CD4-positive, alpha-beta T cell treated with Interleukin-12 subunit alpha and Interleukin-12 subunit beta, for 1 hour (primary cell): ENCODE measurements at places on chromosomes 11 and 22.
A peak's percentile ranks its signal among the peaks of the same experiment; 100 is the strongest.

DNA sequence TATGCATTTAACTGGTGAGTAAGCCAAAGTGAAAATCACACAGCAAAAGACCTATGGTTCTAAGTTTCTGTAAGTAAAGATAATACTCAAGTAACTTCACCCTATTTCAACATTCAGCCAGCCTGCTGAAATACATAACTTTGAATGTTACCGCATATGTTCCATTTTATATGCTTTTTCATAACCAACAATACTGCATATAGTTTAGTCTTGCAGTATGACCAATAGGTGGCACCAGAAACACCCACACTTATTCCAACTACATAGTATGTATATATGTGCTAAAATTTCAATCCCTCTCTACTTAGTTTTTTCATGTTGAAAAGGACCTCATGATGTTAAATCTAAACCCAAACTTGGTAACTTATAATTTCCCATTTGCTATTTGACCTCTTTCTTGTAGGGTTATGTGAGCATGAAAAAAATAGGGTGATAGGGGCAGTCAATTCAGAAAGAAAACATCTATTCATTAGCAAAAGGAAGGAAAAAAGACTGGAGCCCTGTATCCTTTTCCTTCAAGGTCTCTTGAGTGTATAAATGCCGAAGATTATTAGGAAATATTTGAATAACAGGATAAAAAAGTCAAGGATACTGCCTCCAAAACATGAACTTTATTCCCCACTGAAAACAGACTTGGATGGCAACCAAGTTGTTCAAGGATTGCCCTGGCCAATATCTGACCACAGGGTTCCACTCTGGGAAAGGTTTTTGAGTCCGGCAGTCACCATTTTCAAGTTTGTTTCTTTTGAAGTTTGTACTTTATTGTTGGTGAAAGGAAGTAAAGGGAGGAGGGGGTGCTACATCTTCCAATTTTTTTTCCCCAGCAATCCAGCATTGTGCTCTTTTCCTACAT, 23.8 kb upstream of the FZD4 start:
- DNase-seq = peak; percentile 42

DNA sequence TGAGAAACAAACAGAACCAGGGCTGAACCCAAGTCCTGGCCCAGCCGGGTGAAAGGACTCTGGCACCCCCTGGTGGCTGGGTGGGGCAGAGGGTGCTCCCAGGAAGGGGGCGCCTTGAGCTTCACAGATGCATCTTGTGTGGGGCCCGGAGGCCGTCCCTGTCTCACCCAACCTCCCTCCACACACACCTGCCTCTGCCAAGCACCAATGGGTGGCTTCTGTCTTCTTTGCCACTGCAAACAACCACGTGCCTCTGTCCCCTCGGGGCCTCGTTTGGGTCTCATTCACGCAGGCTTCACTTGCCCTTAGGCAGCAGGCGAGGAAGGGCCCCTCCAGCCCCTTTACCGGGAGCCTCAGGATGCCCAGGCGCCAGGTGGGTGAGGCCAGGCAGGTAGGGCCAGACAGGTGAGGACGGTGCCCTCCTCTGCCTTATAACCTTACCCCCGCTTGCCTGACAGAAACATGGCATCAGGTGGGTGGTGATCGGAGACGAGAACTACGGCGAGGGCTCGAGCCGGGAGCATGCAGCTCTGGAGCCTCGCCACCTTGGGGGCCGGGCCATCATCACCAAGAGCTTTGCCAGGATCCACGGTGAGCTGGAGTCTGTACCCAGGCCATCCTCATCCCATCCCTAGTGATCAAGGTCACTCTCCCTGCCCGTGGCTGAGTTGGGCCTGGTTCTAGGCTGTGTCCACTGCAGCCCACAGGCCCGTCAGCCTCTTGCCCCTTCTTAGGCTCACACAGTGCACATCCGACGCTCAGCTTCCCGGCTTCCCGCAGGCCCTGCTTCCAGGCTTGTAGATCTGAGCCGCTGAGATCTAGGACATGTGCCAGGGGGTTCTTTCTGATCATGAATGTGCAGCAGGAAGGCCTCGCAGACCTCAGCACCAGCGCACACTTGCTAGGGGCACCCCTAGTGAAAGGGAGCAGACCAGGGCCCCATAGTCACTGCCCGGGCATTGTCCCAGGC, 17.2 kb downstream of the POLR3H start:
- peak; percentile 76 for DNase-seq

DNA sequence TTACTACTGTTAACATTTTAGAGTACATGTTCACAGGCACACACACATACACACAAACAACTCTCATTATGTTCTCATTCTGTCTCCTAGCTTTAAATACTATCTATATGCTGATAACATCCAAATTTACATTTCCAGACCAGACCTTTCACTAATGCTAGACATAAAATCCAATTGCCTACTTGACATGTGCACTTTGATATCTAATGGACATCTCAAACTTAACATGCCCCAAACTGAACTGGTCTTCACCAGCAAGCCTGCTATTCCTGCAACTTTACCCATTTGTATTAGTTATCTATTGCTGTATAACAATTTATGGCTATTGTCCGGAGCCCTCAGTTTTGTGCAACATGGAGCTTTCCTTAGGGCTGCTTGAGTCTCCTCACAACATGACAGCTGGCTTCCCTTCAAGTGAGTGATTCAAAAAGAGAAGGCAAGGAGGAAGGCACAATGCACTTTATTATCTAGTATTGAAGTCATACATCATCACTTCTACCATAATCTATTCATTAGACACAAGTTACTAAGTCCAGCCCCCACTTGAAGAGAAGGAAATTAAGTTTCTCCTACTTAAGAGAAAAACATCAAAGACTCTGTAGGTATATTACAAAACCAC, 3.0 kb downstream of the SLC36A4 start:
- DNase-seq = no peak

DNA sequence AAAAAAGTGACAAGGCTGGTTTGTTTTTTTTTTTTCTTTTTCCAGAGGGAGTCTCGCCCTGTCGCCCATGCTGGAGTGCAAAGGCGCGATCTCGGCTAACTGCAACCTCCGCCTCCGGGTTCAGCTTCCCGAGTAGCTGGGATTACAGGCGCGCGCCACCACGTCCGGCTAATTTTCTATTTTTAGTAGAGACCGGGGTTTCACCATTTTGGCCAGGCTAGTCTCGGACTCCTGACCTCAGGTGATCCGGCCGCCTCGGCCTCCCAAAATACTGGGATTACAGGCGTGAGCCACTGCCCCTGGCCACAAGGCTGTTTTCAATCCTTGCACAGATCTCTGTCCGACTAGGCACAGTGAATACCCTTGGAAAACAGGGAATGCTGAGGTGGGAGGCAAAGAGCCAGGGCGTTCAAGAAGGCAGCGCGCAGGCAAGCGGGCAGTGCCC, 566 bp downstream of the ATP6V1E1 start:
- DNase-seq = no peak

DNA sequence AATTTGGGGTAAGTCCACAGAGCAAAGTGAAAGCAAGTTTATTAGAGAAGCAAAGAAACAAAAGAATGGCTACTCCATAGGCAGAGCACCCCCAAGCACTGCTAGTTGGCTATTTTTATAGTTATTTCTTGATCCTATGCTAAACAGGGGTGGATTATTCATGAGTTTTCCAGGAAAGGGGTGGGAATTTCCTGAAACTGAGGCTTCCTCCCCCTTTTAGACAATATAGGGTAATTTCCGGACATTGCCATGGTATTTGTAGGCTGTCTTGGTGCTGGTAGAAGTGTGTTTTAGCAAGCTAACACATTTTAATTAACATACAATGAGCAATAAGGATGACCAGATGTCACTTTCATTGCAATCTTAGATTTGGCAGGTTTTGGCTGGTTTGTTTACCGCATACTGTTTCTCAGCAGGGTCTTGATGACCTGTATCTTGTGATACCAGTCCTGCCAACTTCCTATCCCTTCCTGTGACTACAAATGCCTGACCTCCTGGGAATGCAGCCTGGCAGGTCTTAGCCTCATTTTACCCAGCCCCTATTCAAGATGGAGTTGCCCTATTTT, 937 bp upstream of the C1QTNF6 start:
- no peak for DNase-seq

DNA sequence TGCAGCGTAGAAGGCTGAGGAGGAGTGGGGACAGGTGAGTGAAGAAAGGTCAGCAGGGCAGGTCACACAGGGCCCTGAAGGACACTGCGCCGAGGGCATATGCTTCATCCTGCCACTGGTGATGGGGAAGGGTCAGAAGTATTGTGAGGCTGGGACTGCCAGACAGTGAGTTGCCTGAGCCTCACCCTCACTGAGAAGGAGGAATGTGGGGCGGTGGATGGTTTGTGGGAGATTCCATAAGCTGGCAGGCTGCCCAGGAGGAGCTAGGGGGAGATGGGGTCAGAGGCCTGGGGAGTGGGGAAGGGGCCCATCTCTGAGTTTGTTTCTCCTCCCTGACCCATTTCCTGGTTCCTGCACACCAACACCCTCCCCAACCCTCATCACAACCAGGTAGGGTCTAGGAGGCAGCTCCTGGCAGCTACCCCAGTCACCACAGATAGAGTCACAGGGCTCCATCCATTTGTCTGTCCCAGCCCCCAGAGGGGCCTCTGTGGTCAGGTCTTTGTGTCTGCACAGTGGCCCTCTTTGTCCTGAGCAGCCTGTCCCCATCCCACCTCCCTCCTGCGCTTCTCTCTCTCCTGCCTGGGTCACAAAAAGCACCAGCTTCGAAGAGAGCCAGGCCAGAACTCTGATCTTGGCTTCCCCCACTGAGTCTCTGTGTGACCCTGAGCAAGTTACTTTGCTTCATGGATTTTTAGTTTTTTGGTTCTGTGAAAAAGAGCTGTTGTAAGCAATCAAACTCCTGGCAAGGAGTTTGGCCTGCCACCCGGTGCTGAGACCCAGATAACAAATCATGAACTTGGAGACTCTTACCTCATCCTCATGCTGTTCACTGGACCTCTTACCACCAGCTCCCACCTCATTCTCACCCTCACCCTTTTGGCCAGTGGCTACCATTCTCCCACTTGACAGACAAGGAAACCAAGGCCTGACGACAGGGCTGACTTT, 4.6 kb upstream of the P2RY2 start:
- DNase-seq = no peak

- no peak for DNase-seq
These were observed 61.0 kb upstream of the NAV2 start for GRCh38 chr11:19651653-19652052.

DNA sequence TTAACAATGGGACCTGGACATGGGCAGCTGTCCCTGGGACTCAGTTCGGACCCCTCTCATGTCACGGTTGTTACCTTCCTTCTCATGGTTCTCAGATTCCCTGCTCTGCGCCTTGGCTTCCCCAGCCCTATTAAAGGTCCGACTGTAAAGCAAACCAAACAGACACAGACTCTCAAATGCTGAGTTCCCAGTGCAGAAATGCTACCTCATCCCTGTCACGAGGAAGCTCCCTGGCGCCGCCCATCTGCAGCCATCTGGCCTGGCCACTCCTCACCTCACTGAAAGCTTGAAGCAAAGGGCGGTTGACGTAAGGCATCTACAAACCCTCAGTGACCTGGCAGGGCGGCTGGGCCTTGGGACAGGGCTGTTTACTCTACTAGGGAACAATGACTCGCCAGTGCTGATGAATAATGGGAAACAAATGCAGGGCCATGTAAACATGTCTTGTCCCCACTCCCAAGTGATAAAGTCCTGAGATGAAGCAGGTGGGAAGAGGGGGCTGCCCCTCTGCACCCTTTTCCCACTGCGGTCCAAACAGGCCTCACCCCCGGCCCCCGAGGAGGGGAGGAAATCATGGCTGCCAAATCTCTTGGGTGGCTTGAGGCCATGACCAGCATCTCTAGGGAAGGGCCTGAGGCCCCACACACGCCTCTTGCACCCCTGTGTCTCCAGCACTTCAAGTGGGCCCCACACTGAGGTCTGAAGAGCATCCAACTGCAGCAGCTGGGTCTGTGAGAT, 49.3 kb downstream of the SCUBE1 start:
- DNase-seq = no peak

DNA sequence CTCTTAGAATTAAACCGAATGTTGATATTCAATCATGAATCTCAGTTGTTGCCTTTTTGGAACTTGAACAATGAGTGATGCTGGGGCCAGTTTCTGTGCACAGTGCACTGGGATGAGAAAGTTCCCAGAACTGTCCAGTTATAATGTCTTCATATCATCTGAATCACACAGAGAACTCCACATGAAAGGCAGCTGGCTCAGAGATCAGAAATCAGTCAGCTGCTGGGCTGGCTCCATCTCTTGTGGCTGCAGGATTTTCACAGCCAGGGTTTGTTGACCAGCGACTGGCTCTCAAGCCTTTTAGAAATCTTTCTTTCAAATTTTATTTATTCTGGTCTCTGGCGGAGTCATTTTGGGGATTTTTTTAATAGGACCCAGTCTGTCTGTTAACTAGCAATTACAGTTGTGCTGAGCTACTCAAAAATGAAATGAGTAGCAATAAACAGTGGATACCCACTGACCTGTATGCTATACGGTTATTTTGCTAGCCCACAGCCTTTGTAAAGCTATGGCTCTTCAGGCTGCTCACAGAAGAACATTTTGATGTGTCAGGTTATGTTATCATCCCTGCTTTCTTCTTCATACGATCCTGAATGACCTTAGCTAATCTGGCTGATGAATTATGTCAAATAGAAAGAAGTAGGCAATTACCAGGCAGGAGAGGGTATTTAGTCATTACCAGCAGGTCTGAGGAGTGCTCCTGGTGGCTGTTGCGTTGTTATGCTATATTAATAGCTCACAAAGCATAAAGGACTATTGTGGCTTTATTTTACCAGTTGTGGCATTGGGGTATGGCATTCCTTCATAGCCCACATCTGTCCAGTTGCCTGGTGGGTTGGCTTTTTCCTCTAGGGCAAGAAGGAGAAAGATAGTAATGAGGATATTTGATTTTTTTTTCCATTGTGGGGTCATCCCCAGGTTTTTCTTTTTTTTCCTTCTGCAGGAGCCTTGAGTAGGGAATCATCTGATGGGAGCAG, 3.6 kb downstream of the FAT3 start:
- no peak for DNase-seq
